ENCODE measurements at places on chromosomes 1 and 21.

- no peak for DNase-seq
These were observed 12.4 kb downstream of the FAM151A start for GRCh38 chr1:54610601-54611580.

GRCh38 chr21:44432841-44433790 lies 22.2 kb upstream of the LRRC3 start:
- no peak for DNase-seq

- no peak for DNase-seq
These were observed 131.6 kb downstream of the TLR5 start for GRCh38 chr1:223011505-223011856.

GRCh38 chr1:168227620-168228019 lies 1.8 kb downstream of the SFT2D2 start:
- peak; percentile 43 for DNase-seq

GRCh38 chr1:3708791-3709190 lies 43.5 kb upstream of the CCDC27 start:
- DNase-seq = no peak

DNA sequence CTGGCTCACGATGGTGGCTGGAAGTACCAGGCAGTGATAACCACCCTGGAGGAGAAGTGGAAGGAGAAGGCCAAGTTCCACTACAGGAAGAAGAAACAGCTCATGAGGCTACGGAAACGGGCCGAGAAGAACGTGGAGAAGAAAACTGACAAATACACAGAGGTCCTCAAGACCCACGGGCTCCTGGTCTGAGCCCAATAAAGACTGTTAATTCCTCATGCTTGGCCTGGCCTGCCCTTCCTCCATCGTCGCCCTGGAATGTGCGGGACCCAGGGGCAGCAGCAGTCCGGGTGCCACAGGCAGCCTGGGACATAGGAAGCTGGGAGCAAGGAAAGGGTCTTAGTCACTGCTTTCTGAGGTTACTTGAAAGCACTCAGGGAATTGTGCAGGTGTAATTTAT lies 10.8 kb downstream of the IL24 start:
- no peak for DNase-seq

- DNase-seq = no peak
These were observed 61.1 kb upstream of the LPGAT1 start for GRCh38 chr1:211891708-211892107.

DNA sequence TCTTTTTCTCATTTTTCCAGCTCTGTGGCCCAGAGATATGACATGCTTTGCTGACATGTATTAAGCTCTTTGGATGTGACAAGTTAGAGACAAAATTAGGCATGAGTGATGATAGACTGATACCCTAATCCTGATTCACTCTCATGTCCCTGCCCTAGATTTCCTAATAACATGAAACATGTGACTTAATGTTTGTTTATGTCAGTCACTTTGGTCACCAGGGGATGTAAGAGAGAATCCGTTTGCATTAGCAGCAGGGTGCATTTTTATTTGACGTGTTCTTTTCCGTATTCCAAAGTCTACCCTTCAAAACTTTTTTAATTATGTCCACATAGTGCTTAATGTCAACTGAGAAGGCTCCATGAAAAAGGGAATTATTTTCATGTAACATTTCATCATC lies 192.4 kb downstream of the HMCN1 start:
- DNase-seq = no peak

DNA sequence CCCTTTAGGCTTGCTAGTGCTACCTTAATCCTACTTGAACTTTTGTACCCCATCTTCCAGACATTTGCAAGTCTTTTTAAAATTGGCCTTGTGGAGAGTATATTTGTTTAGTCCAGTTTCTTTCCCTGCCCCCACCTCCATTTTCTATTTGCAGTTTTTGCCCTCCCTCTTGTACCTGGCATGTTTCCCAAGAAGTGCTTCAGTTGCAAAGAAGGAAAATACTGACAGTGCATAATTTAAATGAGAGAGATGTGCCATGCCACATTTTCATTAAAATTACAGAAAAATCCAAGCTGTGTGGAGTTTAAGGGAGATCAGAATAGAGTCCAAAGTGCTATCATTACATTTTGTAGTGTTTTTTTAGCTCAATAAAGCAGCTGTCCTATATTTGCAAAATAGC lies 150.0 kb upstream of the ADGRL2 start:
- DNase-seq = no peak

GRCh38 chr1:3460672-3461131 lies 6.2 kb downstream of the ARHGEF16 start:
- DNase-seq = peak; percentile 38

DNA sequence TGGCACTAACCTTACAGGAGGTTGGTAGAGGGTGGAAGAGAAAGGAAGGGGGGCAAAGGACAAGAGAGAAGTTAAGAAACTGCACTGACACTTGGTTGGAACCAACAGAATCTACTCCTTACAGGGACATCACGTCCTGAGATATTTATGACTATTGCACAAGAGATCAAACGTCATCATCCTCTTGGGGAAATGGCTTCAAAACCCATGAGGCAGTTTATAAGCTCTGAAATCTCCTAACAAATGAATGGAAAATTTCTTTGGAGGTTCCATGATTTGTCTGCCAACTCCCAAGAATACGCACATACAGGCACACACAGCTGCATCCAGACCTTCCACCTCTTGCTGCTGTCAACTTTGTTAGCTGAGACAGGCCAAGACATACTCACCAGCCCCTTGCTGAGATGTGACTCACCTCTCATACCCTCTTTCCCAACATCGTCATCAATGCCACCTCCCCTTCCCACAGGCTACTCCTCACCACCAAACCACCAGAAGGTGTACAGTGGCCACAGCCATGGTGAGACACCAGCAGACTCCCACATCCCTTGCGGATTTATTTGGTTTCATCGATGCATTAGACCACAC lies 135.5 kb downstream of the SETD4 start:
- DNase-seq = peak; percentile 90

- DNase-seq = peak; percentile 71
These were observed 4.4 kb upstream of the MPZL1 start for GRCh38 chr1:167717351-167717750.

DNA sequence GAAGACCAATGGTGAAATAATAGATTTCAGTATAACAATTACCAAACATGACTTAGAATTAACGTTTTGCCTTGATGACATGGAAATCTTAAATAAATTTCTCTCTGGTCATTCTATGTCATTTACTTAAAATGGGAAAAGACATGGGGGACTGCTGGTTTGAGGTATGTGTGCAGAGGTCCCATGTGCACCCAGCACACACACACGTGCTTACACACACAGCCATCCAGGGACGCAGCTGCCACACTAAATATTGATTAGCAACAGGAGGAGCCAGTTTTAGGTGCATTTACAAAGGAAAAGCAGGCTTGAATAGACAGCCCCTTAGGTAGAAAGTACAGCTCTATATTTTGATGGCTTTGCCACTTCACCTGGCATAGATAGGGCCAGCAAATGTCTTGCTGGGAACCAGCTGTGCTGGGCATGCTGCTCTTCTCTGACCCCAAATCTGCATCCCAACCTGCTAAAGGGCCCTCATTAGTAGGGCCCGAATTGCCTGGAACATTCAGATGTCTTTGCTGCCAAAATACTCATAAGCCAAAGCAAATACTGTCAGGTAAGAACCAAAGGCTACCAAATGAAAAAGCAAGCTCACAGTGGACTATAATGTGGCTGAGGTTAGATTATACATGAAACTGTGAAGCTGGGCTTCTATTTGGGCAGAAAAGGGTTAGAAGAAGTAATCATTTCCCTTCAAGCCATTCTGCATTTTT lies 399.9 kb downstream of the HHAT start:
- no peak for DNase-seq

- no peak for DNase-seq
These were observed 45.5 kb upstream of the PLXNA2 start for GRCh38 chr1:208289716-208290115.

- DNase-seq = no peak
These were observed 73.7 kb upstream of the NRIP1 start for GRCh38 chr21:15138490-15138889.
